ENCODE measurements at places on chromosomes 6 and 20. TPM values are rescaled to one million over a fixed set of nuclear protein-coding genes. Genes with fewer than 3 reads are reported as not detected.

GRCh38 chr6:55562318-55562717 lies 16.7 kb downstream of the HMGCLL1 start:
- DNase-seq: no peak

GRCh38 chr6:141077355-141078333 lies 1055.1 kb upstream of the GJE1 start:
- DNase-seq: no peak

DNA sequence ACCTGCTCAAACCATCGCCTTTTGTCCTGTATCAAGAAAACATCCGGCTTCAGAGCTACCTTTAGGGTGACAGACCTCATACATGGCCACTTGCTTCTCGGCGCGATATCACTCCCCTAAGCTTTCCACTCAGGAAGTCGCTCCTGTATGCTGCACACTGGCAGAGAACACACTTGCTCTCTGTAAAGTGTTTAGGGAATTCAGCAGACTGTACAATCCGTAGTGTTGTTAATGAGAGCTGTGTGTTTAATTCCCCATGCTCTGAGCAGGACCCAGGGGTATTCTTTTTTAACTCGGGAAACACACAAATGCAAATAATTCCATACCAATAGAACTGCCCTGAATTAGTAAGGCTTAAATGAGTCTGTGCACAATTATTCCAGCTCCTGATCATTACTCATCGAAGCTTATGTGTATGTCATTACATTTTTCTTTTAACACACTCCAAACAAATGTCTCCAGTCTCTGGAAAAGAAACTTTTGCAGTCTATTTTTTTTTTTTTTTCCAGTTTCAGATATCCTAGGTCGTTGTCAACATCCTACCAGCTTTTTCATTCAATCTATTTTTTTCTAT lies 338.7 kb upstream of the ARID1B start:
- DNase-seq: no peak

GRCh38 chr6:63935732-63936131 lies 300.1 kb downstream of the PHF3 start:
- no peak for DNase-seq

GRCh38 chr6:121439926-121440325 lies 4.5 kb downstream of the GJA1 start:
- DNase-seq: no peak

DNA sequence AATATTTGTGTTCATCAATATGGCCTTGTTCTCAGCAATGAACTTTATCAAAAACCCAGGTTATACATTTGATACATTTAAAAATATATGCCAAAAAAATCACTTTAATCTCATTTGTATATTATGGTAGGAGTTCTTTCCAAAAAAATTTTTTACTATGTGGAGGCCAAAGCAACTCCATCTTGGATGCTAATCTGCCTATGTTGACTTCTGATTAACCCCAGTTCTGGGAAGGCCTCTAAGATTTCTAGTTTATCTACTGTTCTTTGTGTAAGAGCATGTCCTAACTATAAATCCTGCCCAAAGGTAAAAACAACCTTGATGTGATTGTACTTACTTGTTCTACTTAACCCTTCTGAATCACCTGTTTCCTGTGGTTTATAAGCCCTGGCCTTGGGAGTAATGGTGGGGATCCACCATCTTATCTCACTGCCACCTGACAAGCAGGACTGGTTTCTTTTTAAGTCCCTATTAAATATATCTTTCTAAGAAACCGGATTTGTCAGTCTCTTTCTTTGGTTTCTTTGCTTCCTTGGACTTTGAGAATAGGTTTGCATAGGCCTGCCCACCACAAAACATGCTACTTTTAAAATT lies 46.7 kb downstream of the RNGTT start:
- no peak for DNase-seq

DNA sequence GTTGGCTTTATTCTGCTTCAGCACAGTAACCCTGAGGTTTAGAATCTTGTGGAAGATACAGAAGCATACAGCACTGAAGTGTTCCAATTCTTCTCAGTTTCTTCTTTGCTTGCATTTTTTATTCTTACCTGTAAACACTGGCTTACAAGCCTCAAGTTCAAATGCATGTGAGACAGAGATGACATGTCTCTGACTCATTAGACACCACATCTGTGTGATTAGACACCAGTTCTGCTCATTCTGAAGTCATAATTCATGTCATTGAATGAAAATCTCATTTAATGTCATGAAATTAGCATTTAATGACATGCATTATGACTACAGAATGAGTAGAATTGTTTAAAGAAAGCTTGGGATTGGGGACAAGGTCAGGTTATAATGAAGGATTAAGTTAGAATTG lies 5.8 kb downstream of the GZF1 start:
- DNase-seq: no peak

- no peak for DNase-seq
Observed at GRCh38 chr6:158853880-158854213, 34.7 kb upstream of the EZR start.

DNA sequence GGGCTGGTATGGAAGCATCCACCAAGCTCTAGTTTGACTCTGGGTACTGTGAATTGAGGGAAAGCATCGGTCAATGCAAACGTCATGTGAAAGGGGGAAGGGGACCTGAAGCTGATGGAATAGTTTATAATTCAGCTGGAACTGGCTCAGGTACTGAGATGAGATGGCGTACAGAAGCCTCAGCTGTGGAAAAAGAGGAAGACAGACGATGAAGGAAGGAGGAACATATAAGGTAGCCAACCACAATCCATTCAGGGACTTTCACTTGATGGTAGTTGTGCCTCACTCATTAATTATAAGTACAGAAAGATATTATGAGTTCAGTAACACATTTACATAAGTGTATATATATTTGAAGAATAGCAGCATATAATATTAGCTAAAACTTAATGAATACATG lies 2.7 kb downstream of the CALHM5 start:
- DNase-seq: no peak

DNA sequence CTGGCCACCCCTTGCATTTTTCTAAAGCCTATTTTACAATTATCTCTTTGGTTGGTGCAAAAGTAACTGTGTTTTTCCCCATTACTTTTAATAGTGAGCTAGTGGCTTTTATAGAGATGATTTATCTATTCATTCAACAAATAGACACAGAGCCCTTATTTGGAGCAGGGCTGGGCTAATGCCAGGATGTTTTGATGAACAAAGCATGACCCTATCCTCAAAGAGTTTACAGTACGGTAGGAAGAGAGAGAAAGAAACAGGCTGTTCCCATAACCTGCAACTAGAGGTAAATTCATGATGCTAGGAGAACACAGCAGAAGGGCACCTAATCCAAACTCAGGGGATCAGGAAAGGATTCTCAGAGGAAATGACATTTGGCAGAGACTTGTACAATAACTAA lies 37.3 kb upstream of the UST start:
- DNase-seq: no peak

- DNase-seq: no peak
Observed at GRCh38 chr6:3296537-3296936, 37.8 kb downstream of the PSMG4 start.

DNA sequence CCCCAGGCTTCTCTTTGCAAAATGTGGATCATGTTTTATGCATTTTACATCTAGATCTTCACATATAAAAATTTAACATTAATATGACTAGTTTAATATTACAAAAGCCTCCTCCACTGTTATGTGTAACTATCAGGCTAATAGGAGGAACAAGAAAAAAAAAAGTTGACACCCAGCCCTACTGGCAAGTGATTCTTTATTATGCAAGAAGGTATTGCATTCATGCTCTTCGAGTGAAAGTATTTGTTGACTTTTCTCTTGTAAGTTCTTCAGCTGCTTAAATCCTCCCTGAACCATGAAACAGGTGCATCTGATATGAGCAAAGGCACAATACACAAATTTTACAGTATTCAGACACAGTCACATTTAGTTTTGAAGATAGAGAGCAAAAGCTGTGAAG lies 716 bp upstream of the HLA-DQB2 start:
- no peak for DNase-seq

GRCh38 chr6:157278171-157278570 lies 45.1 kb downstream of the TMEM242 start:
- DNase-seq: no peak

- DNase-seq: no peak
Observed at GRCh38 chr6:111602481-111603011, 3.1 kb downstream of the TRAF3IP2 start.

DNA sequence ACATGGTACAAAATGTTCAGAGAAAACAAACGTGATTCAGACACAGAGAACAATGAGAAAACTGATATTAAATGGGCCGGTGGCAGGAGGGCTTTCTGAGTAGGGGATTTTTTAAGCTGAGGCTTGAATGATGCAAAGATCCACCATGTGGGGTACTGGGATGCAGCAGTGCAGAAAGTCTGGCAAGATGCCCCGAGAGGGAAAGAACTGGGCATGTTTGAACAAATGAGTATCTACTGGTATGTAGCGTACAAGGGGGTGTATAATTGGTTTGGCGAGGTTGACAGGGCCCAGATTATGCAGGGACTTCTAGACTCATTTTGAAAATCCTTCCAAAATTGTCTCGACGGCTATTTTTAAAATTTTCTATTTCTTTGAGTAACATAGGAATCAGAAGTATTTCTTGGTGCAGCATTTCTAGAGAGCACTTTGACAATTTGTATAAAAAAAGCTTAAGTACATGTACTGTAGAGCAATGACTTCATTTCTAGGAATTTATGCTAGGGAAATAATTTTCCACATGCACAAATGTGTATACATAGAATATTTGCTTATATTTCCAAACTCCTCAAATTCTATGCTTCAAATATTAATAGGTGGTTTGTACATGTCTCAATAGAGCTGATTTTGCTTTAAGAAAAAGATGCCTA lies 119.6 kb upstream of the DOK5 start:
- no peak for DNase-seq

DNA sequence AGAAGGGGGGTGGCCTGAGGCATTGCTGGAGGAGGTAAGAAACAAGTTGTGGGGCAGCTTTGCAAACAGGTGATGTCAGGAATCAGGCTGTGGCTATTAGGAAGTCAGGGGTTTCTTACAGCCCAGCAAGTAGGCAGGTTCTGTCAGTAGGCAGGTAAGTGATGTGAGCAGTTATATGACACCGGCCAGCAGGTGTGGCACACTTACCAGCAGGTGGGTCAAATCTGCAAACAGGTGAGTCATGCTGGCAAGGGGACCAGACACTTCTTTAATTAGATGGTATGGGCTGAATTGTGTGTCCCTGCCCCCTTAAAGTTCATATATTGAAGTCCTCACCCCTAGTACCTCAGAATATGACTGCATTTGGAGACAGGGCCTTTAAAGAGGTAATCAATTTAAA lies 16.4 kb upstream of the ENPP4 start:
- DNase-seq: no peak

GRCh38 chr6:14265049-14266021 lies 147.8 kb downstream of the CD83 start:
- DNase-seq: no peak

DNA sequence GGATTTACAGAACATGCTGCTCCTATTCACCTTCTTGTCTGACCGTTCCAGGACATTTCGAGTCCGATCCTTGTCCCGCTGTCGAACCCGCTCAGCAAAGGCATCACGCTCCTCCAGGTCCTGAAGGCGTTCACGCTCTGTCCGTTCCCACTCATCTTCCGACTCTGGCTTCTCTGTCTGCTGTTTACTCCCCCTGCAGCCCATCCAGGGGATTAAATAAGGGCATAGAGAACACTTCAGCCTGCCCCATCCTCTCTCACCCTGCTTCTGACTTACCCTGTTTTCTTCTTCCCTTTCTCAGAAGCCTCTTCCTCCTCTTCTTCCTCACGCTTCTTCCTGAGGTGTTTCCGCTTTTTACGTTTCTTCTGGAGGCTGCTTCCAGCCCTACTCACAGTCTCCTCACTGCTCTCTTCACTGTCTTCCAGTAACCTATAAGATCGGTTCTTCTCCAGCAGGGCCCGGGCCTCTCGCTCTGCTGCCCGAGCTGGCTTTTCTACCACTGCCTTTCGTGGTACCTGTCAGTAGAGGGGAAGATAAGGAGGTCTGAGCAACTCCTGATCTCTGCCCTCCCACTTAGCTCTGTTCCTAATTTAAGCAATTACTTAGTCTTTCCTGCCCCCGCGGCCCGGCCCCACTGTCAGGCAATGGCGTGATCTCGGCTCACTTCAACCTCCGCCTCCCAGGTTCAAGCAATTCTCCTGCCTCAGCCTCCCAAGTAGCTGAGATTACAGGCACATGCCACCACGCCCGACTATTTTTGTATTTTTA lies 1.9 kb downstream of the DHX16 start:
- no peak for DNase-seq

GRCh38 chr6:134932535-134933470 lies 17.1 kb downstream of the ALDH8A1 start:
- no peak for DNase-seq

DNA sequence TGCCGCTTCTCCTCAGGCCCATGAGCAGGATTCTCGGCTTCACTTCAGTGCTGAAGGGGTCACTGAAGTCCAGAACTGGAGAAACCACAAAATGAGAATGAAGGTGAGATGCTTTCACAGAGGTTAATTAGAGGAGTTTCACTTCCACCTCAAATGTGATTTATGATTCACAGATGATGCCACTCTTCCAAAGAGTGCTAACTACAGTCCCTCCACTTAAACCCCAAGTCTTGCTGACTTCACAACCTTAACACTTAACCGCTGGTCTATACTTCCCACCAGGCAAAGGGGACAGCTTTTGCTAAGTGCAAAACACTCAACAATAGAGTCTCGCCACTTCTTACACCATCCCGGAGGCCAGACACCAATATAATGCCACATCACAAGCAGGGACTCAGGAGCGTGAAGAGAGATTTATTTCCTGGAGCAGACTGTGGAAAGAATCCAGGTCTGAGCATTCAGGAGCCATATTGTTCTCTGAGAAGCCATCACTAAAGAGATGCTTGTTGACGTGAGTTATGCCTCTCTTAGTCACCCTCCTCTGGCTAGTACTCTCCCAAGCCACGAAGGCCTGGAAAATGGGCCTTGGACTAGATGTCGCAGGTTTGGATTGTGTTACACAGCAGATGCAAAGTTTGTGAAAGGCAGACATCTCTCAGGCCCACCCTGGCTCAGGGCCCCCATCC lies 24.4 kb downstream of the RRAGD start:
- DNase-seq: no peak

GRCh38 chr20:10984913-10985312 lies 311.1 kb upstream of the JAG1 start:
- no peak for DNase-seq

DNA sequence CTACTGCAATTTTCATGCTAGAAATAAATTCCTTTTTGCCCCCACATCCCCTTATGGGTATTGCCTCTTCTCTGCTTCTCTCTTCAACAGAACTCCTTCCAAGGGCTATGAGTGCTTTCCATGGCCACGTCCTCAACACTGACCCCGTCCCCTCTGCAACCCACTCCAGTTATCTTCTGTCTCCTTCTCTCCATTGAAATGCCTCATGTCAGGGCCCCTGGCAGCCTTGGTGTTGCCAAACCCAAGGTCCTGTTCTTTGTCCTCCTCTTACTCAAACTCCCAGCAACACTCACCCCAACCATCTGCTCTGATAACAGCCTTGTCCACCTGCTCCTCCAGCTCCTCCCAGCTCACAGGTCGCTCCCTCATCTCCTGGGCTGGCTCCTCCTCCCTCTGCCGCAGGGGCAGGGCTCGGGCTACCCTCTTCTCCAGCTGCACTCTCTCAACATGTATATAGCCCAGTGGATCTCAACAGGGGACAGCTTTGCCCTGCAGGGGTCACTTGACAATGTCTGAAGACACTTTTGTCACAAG lies 196.1 kb upstream of the QKI start:
- DNase-seq: no peak

- no peak for DNase-seq
Observed at GRCh38 chr6:91575032-91575431, 988.2 kb upstream of the MAP3K7 start.

The TRIM10 gene
- total RNA-seq: not detected

The TAP1 gene
- total RNA-seq: 63.9 TPM

The PRSS35 gene
- total RNA-seq: 0.59 TPM

The BPIFA1 gene
- total RNA-seq: 28.4 TPM

The NNAT gene
- 0.83 TPM for total RNA-seq

The MEI4 gene
- not detected for total RNA-seq

The SLC35D3 gene
- total RNA-seq: not detected

The ETV7 gene
- 5.2 TPM for total RNA-seq

The ALDH5A1 gene
- 13.8 TPM for total RNA-seq
